ENCODE measurements at places on chromosomes 13 and 19.

GRCh38 chr19:36215276-36216123, 594 bp downstream of the ZNF146 start:
- DNase-seq: no peak

DNA sequence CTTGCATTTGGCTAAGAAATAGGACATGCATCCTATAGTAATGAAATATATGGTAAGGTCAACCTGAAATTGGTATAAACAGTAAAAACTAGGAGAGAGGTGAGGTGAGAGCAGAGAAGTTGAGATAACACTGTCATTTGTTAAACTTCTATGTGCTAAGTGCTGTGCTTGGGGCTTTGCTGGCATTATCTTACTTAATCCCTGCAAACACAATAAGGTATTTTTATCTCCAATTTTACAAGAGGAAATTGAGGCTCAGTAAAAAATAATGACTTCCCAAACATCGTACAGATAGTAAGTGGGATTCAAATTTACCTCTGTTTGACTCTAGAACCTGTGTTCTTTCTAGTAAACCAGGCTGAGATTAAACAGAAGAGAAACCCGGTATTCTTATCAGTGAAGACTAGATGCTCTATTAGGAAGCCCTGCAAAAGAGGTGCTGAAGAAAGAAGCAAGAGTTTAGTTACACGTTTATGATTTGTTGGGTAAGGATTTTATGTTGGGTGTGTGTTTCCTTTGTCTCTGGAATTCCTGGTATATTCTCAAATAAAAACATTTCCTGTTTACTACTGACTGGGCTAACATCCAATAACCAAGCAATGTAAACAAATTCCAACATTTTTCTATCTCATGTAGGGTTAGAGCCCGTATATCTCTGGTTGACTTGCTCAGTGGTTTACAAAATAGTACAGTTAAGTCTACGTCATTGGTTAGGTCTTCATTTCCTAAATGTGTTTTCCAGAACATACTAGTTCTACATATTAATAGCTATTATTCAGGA, 137.3 kb upstream of the FNDC3A start:
- DNase-seq: no peak

GRCh38 chr13:112079696-112080095, 12.7 kb downstream of the SOX1 start:
- peak; percentile 40 for DNase-seq

GRCh38 chr19:55641426-55642152, 787 bp downstream of the ZNF580 start:
- DNase-seq: no peak

GRCh38 chr13:53138376-53139036, 109.9 kb downstream of the OLFM4 start:
- no peak for DNase-seq

DNA sequence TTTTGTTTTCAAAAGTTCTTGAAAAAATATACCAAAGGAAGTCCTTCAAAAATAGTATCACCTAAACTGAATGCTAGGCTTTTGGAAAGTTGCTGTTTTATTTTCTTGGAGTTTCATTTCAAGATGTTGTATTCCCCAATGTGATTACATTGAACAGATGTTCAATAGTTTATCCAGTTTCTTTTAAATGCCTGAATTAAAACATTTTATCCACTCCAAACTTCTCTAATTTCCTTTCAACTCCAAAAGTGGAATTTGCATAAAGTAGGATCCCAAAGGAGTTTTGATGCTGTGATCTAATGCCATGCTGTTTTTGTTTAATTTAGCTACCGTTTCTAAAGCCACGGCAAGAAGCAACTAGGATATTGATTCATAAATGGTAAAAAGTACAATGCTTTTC, 892.5 kb upstream of the SLC10A2 start:
- DNase-seq: no peak

GRCh38 chr13:41813426-41813825, 147.5 kb downstream of the VWA8 start:
- DNase-seq: no peak

DNA sequence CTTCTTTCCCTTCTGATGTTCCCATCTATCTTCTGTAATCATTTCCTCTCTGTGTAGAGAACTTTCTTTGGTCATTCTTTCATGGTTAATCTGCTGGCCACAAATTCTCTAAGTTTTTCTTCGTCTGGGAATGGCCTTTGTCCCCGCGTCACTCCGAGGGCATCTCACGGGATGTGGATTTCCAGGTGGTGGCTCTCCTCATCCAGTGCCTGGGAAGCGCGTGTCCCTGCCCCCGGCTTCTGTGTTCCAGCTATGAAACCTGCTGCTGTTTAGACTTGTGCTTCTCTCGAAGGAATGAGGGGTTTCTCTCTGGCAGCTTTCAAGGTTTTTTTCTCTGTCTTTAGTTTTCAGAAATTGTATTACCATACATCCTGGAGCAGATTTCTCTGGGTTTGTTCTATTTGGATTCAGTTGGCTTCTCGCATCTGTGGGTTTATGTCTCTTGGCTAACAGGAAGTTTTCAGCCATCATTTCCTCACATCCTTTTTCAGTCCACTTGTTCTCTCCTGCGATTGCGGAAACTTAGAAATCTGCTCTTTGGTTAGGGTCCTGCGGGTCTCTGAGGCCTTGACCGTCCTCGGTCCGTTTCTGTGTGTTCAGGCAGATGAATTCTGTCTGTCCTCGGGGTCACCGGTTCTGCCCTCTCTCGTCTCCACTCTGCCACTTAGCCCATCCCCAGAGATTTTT, 36.9 kb upstream of the DCUN1D2 start:
- DNase-seq: no peak

DNA sequence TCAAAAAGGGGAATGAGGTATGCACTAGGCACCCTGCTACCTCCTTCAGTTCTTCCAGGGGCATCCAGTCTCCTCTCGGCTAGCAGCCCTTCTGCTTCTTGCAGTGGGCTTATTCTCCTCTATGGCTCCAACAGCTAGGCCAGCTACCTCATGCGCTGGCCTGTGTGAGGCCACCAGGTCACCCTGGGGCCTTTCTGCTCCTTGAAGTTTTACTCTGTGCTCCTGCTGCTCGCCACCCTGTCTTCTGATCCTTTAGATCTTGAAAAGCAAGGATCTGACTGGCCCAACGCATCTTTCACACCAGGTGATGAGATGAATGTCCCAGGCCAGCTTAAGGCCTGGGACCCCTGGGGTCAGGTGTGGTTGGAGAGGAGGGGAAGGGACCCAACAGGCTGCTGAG, 66.2 kb downstream of the RUBCNL start:
- DNase-seq: no peak

DNA sequence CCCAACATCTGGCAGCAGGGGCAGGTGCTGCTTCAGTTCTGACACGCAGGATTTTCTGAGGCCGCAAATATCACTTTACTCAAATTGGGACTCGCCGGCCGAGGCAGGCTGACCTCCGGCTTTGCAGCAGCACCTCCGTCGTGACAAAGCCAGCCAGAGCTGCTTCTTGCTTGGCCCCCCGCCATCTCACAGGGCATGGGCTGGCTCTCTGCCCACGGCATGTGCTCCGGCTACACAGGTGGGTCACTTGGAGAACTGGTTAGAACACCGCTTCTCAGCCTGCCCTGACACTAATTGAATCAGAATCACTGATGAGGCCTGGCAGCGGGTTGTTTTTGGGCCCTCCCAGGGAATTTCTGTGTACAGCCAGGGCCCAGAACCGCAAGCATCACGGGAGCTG, 112.3 kb downstream of the SLC7A1 start:
- no peak for DNase-seq

DNA sequence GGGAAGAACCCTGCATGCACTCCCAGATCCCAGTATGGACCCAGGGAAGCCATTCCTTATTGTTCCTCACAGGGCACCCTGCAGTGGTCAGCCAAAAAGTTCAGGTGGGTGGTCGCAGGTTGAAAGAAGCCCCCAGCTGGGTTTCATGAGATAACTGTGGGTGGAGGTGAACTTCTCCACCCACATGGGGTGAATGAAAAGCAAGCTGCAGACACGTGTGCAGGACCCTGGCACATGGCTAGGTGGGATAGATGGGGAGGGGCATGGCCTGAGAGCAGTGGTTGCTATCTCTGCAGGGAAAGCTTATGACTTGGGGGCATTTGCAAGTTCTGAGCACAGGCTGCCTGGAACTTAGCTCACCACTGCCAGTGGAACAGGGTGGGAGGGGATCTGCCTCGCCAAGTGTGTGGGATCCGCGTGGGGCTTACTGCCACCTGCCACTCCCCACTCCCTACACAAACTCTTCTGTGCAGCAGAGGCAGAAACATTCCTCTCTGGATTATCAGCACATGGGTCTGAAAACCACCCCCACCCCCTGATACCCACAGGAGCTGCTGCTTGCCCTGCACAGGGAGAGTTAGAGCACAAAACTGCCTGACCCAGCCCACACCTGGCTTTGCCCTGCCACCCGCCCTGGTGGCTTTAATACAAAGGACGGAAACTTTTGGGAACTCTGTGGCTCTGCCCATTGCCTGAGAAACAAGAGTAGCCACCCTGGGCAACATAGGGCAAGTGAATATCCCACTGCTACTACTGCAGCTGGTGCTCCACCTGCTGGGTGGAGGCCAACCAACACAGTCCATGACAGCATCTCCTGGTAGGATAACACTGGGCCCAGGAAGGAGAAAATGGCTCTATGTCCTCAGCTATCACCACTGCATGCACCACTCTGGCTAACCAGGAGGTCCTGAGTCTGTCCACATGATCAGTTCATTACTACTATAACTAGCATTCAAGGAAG, 24.4 kb downstream of the PLA2G4C start:
- DNase-seq: peak; percentile 34
